Activated CD8-positive, alpha-beta memory T cell treated with anti-CD3 and anti-CD28 coated beads, Interleukin-2, amount 50 U/mL, for 4 hours (primary cell): ENCODE measurements at places on chromosomes 4 and X.

GRCh38 chr4:142944565-142944964, 98.5 kb upstream of the INPP4B start:
- no peak for DNase-seq

GRCh38 chrX:152813206-152813605, 17.4 kb downstream of the CETN2 start:
- no peak for DNase-seq

DNA sequence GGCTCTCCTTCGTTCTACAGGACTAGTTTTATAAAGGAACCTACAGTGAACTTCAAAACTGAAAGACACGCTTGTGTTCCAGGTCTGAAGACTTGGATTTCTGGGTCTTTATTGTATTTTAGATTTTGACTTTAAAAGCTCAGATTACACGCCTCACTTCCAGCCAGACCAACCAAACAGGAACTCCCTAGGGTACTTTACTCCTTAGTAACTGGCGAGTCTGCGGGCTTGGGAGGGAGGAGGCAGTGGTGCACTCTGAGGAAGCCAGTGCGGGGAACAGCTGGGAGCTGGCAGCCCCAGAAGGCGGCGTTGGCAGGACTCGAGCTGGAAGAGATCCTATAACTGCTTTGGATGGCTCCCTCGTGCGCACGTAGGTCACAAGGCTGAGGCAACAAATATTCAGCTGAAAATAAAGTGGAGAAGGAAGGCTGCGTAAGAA, 391 bp upstream of the PHKA1 start:
- no peak for DNase-seq

- DNase-seq, result no peak
These were observed 37.3 kb downstream of the APLN start for GRCh38 chrX:129617420-129617819.

GRCh38 chr4:7823416-7823824, 116.2 kb downstream of the AFAP1 start:
- DNase-seq, result no peak

GRCh38 chr4:52195869-52196268, 144.8 kb downstream of the SPATA18 start:
- DNase-seq, result no peak

GRCh38 chr4:27154706-27155105, 294.1 kb downstream of the STIM2 start:
- no peak for DNase-seq

DNA sequence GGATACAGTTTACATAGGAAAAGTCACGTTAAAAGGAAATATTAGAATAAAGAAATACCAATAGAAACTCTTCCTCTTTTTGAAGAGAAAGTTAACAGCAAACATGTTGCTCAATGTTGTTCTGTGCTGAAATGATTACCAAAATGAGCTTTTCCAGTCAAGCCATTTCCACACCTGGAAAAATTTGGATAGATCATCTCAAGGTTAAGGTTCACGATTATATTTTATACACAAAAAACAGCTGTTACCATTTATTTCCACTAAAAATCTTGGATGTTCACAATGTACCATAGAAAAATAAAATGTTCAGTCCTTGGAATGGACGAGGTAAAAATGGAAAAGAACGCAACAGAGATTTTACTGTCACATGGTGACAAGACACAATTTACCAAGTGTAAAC, 218.7 kb downstream of the SCFD2 start:
- no peak for DNase-seq
